ENCODE measurements at places on chromosomes 4 and X.
A peak's percentile ranks its signal among the peaks of the same experiment; 100 is the strongest.

- DNase-seq, result no peak
These were observed 344.8 kb downstream of the ZNF674 start for GRCh38 chrX:46200413-46200812.

DNA sequence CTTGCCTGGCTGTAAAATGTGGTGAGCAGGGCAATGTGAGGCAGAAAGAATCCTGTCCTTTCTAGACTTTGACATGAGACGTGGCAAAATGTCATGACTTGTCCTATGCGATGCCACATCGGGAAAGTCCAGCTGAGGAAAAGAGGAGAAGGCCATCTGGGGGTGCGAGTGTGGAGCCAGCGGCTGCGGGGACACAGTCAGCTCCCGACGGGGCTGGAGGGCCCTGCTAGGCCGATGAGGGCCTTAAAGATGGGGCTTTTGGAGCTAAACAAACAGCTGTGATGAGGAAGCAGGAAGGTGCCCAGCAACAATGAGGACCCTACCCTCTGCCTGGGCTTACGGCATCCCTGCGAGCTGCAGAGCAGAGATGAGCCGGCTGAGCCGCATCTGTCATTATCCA, 7.7 kb downstream of the CPZ start:
- DNase-seq, result no peak

GRCh38 chrX:119638725-119639471, 32.7 kb upstream of the NKRF start:
- DNase-seq, result no peak

- no peak for DNase-seq
These were observed 702 bp downstream of the MMGT1 start for GRCh38 chrX:135973025-135973547.

- peak; percentile 84 for DNase-seq
These were observed at the start of gene SYAP1 for GRCh38 chrX:16719334-16720084. Gene SYAP1 (plus strand): TSS chrX:16719612. CDS start chrX:16719725, 113 bp downstream.

- no peak for DNase-seq
These were observed 6.0 kb downstream of the C4orf50 start for GRCh38 chr4:6012200-6012599.

- no peak for DNase-seq
These were observed 246.7 kb downstream of the GPAT3 start for GRCh38 chr4:83782591-83782990.

DNA sequence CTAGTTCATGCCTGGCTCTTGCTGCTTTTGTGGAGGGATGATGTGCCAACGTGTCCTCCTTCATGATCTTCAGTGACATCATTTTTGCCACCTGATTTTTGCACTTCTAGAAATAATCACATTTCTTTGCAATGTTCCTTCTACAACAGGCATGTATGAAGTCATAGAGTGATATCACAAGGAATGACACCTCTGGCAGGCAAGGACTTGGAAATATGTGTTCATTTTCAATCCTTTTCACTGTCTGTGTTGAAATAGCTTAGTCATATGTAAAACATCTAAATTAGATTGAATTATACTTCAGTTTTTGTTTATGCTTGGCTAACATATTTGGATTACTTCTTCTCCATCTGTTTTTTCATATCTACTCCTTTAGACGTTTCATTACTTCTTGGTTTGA, 221.2 kb upstream of the STK26 start:
- DNase-seq, result no peak

- DNase-seq, result peak; percentile 5
These were observed 668 bp upstream of the TAPT1 start for GRCh38 chr4:16226816-16227461.

DNA sequence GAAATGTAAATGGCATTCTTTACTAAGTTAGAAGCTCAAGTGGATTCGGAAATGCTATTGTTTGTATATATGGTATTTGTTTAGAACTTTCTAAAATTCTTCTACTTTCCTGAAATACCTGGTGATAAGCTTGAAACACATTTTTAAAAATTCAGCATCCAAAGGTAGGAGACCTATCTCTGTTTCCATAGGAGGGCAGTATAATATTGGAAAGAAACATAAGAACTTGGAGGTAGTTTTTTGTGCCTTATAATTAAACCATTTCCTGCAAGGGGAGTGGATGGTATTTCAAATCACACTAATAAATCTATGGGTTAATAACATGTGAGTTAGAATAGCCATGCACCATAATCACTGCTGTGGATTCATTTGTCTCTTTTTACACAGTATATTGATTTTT, 217.4 kb upstream of the AADAT start:
- DNase-seq, result no peak

DNA sequence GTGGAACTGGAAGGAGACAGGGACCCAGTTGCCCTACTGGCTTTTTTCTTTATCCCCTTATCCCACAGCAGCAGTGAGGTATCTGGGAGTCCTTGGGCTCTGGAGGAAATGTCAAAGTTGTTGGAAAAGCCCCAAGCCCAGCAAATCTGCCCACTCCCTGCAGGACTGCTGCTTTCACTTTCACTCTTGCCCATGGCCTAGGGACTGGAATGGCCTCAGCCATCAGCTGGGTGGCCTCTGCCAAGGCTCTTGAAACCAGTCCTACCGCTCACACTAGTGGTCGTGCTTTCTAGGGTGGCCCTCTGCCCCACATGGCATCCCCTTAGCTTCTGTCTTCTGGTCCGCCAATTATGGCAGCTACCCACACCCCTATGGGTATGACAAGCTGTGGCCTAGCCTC, 9.7 kb upstream of the RHOXF1 start:
- DNase-seq, result no peak

- no peak for DNase-seq
These were observed 44.2 kb upstream of the TMEM131L start for GRCh38 chr4:153421941-153422340.

DNA sequence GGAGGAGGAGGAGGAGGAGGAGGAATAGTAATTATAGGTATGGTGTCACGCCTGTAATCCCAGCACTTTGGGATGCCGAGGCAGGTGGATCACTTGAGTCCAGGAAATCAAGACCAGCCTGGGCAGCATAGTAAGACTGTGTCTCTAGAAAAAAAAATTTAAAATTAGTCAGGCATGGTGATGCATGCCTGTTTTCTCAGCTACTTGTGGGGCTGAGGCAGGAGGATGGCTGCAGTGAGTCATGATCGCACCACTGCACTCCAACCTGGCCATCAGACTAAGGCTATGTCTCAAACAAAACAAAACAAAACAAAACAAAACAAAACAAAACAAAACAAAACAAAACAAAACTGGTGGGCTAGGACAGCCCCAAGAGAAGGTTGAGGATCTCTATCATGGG, 3.0 kb downstream of the STARD8 start:
- no peak for DNase-seq

DNA sequence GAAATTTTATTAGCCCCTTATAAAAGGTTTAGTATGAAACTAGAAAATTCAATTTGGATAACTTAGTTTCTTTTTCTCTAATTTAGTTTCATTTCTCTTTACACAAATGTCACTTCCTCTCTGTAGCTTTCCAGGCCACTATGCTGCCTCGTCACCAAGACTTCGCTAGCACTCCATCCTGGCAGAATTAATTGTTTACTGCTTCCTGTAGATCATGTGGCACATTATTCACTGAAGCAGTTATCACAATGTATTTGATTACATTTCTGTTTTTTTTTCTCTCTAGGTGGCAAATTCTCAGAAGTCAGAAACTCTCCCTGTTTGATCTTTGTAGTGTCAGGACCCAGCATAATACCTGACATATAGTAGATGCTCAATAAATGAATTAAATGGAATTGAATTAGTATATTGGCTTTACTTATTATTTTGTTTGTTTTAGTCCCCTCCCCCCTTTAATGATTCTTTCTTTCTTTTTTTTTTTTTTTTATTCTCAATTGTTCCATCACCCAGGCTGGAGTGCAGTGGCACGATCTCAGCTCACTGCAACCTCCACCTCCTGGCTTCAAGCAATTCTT, 9.3 kb upstream of the SAT1 start:
- peak; percentile 20 for DNase-seq

- DNase-seq, result no peak
These were observed 70.7 kb upstream of the RPS6KA6 start for GRCh38 chrX:84258708-84259107.

GRCh38 chr4:175633310-175633709, 178.8 kb downstream of the GPM6A start:
- DNase-seq, result no peak

- no peak for DNase-seq
These were observed 109.8 kb downstream of the MAPK10 start for GRCh38 chr4:86250006-86250405.

GRCh38 chr4:138405934-138406567, 163.9 kb upstream of the SLC7A11 start:
- DNase-seq, result no peak

- DNase-seq, result no peak
These were observed 160 bp downstream of the LCORL start for GRCh38 chr4:18021470-18021719.

DNA sequence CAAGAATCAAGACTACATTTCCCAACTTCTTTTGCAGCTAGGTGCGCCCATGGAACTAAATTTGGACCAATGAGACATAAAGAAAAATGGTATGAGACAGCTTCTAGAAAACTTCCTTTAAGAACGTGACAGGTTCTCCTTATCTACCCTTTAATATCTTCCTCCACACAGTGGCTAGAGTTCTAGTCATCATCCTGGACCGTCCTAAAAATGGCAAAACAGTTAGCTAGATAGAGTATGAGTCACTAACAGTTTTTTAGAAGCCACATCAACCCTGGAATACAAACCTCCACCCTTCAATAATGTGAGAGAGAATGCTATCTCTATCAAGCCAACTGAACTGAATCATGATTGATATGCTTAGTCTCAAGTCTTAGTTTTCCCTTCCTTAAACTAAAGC, 267.9 kb upstream of the SLC7A11 start:
- DNase-seq, result no peak

- no peak for DNase-seq
These were observed 32.7 kb downstream of the ELF2 start for GRCh38 chr4:139144161-139144859.

- no peak for DNase-seq
These were observed 742 bp upstream of the TAF1 start for GRCh38 chrX:71365356-71365874.

- DNase-seq, result no peak
These were observed 99.3 kb upstream of the ARMCX2 start for GRCh38 chrX:101759000-101759399.

GRCh38 chr4:52728691-52729240, 22.5 kb downstream of the ERVMER34-1 start:
- DNase-seq, result no peak

GRCh38 chr4:129264008-129264657, 168.2 kb downstream of the C4orf33 start:
- no peak for DNase-seq

- no peak for DNase-seq
These were observed 158.5 kb downstream of the MID1IP1 start for GRCh38 chrX:38959736-38960135.

DNA sequence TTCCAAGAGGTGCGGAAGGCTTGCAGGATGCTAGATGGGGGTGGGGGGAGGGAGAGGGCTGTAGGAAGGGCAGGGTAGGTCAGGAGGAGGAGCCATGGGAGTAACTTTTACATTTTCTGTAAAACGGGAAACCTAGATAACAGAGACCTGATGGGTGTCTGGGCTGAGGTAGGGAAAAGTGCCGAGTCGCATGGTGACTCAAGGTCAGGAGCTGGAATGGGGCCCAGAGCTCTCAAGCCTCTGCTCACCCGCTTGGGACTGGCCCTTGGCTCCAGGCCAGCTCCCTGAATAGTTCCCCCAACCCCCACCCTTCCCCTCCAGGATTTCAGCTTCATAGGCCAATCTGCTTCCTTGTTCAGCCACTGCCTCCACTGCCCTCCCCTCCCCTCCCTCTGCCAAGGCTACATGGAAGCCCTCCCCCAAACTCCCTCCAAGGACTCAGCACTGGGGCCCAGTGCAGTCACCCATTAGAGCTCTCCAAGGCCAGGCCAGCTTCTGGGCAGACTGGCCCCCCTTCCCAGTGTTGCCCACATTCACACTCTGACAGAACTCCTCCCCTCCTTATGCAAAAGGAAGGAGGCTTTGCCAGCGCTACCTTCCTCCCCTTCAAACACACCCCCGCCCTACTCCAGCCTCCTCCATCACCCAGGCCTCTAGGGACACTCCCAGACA, 43.6 kb downstream of the TSC22D3 start:
- DNase-seq, result no peak

DNA sequence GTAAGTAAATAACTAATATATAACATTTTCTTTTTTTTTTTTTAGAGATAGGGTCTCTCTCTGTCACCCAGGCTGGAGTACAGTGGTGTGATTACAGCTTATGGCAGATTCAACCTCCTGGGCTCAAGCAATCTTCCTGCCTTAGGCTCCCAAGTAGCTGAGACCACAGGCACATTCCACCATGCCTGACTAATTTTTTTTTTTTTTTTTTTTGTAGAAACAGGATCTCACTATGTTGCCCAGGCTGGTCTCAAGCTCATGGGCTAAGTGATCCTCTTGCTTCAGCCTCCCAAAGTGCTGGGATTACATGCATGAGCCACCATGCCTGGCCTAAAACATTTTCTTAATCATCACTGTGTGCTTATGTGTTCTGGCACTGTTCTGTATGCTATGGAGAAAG, 32.8 kb downstream of the MGARP start:
- no peak for DNase-seq

GRCh38 chr4:48069026-48069425, 52.5 kb downstream of the NIPAL1 start:
- DNase-seq, result no peak

- DNase-seq, result no peak
These were observed 305.5 kb upstream of the EMCN start for GRCh38 chr4:100823066-100823992.

GRCh38 chr4:52915730-52916300, 53.7 kb downstream of the RASL11B start:
- no peak for DNase-seq

DNA sequence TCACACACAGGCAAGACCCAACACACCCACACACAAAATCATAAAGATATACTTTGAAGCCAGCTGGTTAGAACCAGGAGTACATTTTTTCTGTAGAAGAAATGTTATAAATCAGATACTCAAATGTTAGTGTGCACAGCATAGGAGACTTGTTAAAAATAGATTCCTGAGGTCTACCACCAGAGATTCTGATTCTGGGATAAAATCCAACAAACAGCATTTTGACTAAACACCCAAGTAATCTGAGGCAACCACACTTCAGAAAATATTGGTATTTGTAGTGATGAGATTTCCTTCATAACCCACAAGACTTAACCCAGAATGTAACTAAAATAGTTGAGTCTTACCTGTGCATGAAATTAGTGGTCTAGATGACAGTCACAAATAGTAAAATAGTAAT, 301.8 kb downstream of the HNRNPD start:
- DNase-seq, result no peak

Measured in stimulated activated CD8-positive, alpha-beta memory T cell treated with anti-CD3 and anti-CD28 coated beads, Interleukin-2, amount 100 ng/mL, for 1 hour (primary cell).